ENCODE measurements at places on chromosomes 4 and X. TPM values are rescaled to one million over a fixed set of nuclear protein-coding genes. Genes with fewer than 3 reads are reported as not detected.

SLC16A2 gene
- 0.22 TPM for total RNA-seq

RBMXL3 gene
- not detected for total RNA-seq

TMEM271 gene
- total RNA-seq: not detected

GRCh38 chr4:14812101-14812500 lies 190.2 kb upstream of the CPEB2 start:
- H3K4me3 ChIP-seq: no peak overlapping the region
- no peaks in the 10 kb centered on the region for H3K4me1 ChIP-seq
- no peaks in the 10 kb centered on the region for H3K36me3 ChIP-seq
- no peaks in the 10 kb centered on the region for H3K27me3 ChIP-seq
- no peak overlapping the region for H3K27ac ChIP-seq

- no peak overlapping the region for H3K27ac ChIP-seq
- no peaks in the 10 kb centered on the region for H3K36me3 ChIP-seq
- H3K4me1 ChIP-seq: peaks cover 22% of the 10 kb centered on the region
- H3K4me3 ChIP-seq: no peak overlapping the region
- DNase-seq: no peak
Observed at GRCh38 chr4:39524161-39524957, 2.9 kb downstream of the UGDH start.

- H3K36me3 ChIP-seq: no peaks in the 10 kb centered on the region
- H3K27me3 ChIP-seq: no peaks in the 10 kb centered on the region
- no peaks in the 10 kb centered on the region for H3K4me1 ChIP-seq
- H3K4me3 ChIP-seq: no peak overlapping the region
- H3K27ac ChIP-seq: no peak overlapping the region
Observed at GRCh38 chr4:115119804-115120352, 6.5 kb upstream of the NDST4 start.

GRCh38 chr4:56821381-56822243 lies at the start of gene SPINK2:
Gene SPINK2, minus strand, starts transcription at chr4:56821701. Its CDS starts 39 bp downstream, at chr4:56821662.
- peak within 1 kb of the TSS; percentile 63 for H3K4me3 ChIP-seq
- H3K27me3 ChIP-seq: no peaks in the 10 kb centered on the region
- no peak within 1 kb of the TSS for H3K27ac ChIP-seq
- H3K36me3 ChIP-seq: no peaks in the 10 kb centered on the region
- peaks cover 33% of the 10 kb centered on the region for H3K4me1 ChIP-seq

GRCh38 chr4:46953564-46953963 lies 39.8 kb downstream of the GABRA4 start:
- no peaks in the 10 kb centered on the region for H3K36me3 ChIP-seq
- H3K27me3 ChIP-seq: no peaks in the 10 kb centered on the region
- no peak for DNase-seq
- H3K4me1 ChIP-seq: no peaks in the 10 kb centered on the region

GRCh38 chrX:152428120-152428519 lies 23.0 kb downstream of the GABRA3 start:
- no peaks in the 10 kb centered on the region for H3K27me3 ChIP-seq
- H3K36me3 ChIP-seq: no peaks in the 10 kb centered on the region
- no peak overlapping the region for H3K4me3 ChIP-seq

DNA sequence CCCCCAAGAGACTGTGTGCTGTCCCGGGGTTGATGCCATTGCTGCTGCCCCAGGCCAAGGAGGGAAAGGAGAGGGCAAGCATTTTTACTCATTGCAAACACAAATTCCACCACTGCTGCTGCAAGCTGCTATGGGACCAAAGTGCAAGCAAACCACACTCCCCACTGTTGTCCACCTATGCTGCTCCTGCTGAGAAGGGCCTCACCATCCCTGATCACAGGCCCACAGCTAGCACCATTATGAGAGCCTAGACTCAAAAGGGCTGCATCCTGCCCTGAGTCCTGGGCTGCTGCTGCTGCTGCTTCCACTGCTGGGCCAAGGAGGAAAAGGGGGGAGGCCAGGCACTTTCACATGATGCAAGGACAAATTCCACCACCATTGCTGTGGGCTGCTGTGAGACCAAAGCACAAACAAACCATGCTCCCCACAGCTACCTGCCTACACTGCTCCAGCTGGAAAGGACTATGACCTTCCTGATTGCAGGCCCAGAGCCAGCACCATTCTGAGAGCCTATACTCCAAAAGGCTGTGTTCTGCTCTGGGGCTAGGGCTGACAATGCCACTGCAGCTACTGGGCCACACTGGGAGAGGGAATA lies 218.2 kb upstream of the ZCCHC13 start:
- DNase-seq: no peak
- no peak overlapping the region for H3K27ac ChIP-seq
- H3K4me1 ChIP-seq: no peaks in the 10 kb centered on the region
- H3K27me3 ChIP-seq: no peaks in the 10 kb centered on the region

- no peaks in the 10 kb centered on the region for H3K4me1 ChIP-seq
- no peaks in the 10 kb centered on the region for H3K27me3 ChIP-seq
Observed at GRCh38 chrX:47902161-47902560, 65.5 kb downstream of the ZNF81 start.

DNA sequence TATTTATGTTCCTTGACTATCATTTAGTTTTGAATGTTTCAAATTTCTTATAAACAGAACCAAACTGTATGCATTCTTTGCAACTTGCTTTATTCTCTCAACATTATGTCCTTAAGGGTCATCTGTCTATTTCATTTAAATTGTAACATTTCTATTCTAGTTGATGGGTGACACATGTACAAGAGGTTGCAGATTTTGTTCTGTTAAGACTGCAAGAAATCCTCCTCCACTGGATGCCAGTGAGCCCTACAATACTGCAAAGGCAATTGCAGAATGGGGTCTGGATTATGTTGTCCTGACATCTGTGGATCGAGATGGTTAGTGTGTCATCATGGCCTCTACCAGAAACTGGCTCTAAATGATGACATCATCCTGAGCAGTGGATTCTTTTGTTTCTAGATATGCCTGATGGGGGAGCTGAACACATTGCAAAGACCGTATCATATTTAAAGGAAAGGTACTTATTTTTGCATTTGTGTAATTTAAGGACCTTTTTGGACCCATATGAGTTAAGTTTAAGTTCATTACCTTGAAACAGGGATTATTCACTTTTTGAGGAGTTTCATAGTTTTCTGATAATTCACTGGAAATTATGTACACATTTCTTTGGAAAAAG lies 6.1 kb downstream of the LIAS start:
- peaks cover 30% of the 10 kb centered on the region for H3K36me3 ChIP-seq
- DNase-seq: no peak
- H3K4me1 ChIP-seq: peaks cover 2% of the 10 kb centered on the region
- no peaks in the 10 kb centered on the region for H3K27me3 ChIP-seq

DNA sequence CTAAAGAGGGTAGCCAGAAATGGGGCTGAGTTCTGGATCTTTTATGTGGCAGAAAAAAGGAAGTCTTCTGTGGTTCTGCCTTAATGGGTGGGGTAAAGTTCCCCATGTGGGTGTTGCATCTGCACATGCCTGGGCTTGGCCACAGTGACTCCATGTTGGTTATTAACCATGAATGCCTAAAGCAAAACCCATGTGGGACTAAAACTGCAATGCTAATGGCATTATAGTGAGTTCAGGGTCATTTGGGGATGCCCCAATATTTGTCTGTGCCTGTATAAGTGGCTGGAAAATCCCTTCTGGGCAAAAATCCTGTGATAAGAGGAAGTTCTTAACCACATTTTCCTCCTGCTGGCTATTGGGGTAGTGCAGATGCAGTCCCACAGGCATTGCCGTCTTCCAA lies 857.4 kb downstream of the FAT4 start:
- H3K4me1 ChIP-seq: no peaks in the 10 kb centered on the region
- DNase-seq: no peak
- no peak overlapping the region for H3K27ac ChIP-seq
- no peak overlapping the region for H3K4me3 ChIP-seq

- H3K36me3 ChIP-seq: no peaks in the 10 kb centered on the region
- no peaks in the 10 kb centered on the region for H3K27me3 ChIP-seq
- no peak overlapping the region for H3K4me3 ChIP-seq
Observed at GRCh38 chr4:156827519-156827918, 144.1 kb downstream of the PDGFC start.

DNA sequence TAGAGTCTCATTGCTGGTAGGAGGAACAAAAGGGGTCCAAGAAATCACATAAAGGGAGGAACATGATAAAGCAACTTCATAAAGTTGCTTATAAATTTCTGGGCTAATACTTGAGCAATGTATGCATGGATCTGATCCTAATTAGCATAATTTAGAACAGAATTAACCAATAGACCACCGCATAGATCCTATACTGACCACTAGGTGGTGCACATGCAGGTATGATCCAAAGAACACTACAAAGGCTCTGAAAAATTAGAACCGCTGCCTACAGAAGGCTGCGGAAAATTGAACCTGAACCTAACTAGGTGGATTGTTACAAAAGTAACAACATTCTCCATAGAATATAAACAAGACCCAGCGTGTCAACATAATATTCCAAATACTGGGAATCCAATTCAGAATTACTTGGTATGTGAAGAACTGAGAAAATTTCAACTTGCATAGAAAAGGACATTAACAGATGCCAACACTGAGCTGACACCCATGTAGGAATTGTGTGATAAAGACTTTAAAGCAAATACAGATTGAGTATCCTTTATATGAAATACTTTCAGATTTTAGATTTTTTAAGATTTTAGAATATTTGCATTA lies 23.3 kb downstream of the BRCC3 start:
- H3K4me3 ChIP-seq: no peak overlapping the region
- peaks cover 34% of the 10 kb centered on the region for H3K36me3 ChIP-seq
- H3K4me1 ChIP-seq: no peaks in the 10 kb centered on the region
- no peak overlapping the region for H3K27ac ChIP-seq
- H3K27me3 ChIP-seq: no peaks in the 10 kb centered on the region

DNA sequence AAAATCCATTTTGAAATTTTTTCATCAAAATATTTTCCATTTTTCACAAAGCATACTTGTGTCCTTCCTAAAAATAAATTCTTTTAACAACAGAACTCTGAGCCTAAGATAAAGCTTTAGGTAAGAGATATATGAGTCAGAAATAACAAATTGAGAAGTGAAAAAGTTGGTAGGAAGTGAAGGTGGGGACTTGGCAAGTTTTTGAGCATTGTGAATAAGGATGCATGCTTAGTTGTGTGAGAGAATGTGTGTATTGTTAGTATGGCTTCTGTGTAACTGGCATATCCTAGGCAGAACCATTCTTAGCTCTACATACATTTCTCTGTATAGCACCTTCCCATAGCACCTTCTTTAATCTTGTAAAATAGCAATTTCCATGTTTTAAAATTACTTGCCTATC lies 6.8 kb downstream of the ASB5 start:
- no peaks in the 10 kb centered on the region for H3K4me1 ChIP-seq
- no peak for DNase-seq
- H3K4me3 ChIP-seq: no peak overlapping the region
- no peak overlapping the region for H3K27ac ChIP-seq
- H3K36me3 ChIP-seq: no peaks in the 10 kb centered on the region
- no peaks in the 10 kb centered on the region for H3K27me3 ChIP-seq

DNA sequence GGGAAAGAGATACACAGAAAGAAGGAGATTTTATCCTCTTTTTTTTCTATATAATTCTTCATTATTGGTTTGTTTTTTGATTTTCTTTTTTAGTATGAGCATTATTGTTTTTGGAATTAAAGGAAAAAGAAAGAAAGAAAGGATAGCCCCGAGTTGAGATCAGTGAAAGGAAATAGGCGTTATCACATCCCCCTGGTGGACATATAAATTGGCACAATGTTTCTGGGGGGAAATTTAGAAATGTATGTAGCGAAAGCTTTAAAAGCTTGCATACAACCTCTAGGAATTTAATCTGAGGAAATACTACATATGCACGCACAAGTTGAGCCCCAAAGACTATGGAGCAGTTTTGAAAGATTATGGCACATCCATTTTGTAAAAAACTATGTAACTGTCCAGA lies 226.3 kb upstream of the LDB2 start:
- H3K4me3 ChIP-seq: no peak overlapping the region
- H3K27ac ChIP-seq: no peak overlapping the region
- DNase-seq: no peak
- no peaks in the 10 kb centered on the region for H3K36me3 ChIP-seq
- no peaks in the 10 kb centered on the region for H3K27me3 ChIP-seq

GRCh38 chr4:10740251-10740650 lies 55.7 kb upstream of the CLNK start:
- H3K27me3 ChIP-seq: no peaks in the 10 kb centered on the region
- H3K4me1 ChIP-seq: no peaks in the 10 kb centered on the region
- H3K36me3 ChIP-seq: no peaks in the 10 kb centered on the region

DNA sequence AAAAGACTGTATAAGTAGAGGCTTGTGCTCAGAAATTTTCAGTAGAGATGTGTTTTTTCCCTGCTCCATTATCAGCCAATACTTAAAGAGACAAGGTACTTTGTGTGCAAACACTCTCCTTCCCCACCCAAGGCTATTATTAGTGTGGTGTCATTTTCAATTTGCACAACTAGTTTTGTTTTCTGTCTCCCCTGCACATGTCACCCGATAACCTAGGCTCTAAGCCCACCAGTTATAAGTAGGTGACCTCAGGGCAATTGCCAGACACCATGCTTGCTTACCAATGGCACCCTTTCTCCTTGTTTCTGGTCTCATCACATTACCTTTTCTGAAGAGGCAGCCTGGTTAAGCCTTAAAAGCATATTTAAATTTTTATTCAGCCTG lies 8.0 kb upstream of the GUCY1A1 start:
- no peak overlapping the region for H3K4me3 ChIP-seq
- H3K27ac ChIP-seq: no peak overlapping the region
- no peak for DNase-seq
- no peaks in the 10 kb centered on the region for H3K36me3 ChIP-seq
- no peaks in the 10 kb centered on the region for H3K4me1 ChIP-seq

- H3K4me1 ChIP-seq: peaks cover 7% of the 10 kb centered on the region
- peaks cover 19% of the 10 kb centered on the region for H3K36me3 ChIP-seq
- no peak overlapping the region for H3K4me3 ChIP-seq
- H3K27ac ChIP-seq: no peak overlapping the region
- no peak for DNase-seq
Observed at GRCh38 chr4:8419222-8420041, 21.1 kb downstream of the ACOX3 start.

DNA sequence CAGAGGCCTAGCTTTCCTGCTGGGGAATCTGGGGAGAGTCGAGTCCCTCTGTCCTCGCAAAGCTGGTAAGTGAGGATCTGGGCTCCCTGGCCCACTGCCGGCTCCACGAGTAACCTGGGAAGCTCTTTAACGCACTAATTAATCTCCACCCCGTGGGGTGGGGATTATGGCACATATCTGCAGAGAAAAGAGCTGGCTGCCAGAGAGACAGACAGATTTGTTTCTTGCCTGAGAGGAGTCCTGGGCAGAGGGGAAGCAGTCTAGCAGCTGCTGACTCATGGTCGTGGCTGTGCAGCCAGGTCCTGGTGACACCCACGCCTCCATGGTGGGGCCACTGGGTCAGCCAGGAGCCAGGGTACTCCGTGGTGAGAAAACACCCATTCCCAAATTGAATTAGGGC lies 14.0 kb downstream of the SORCS2 start:
- H3K27me3 ChIP-seq: peaks cover 2% of the 10 kb centered on the region
- DNase-seq: no peak
- H3K4me1 ChIP-seq: no peaks in the 10 kb centered on the region
- H3K27ac ChIP-seq: no peak overlapping the region
- H3K36me3 ChIP-seq: no peaks in the 10 kb centered on the region
- no peak overlapping the region for H3K4me3 ChIP-seq

GRCh38 chrX:130014770-130015169 lies 32.3 kb downstream of the BCORL1 start:
- H3K27ac ChIP-seq: no peak overlapping the region
- H3K36me3 ChIP-seq: peaks cover 28% of the 10 kb centered on the region
- H3K4me3 ChIP-seq: no peak overlapping the region
- no peaks in the 10 kb centered on the region for H3K4me1 ChIP-seq

Measured in CD4-positive, alpha-beta T cell (primary cell).